ENCODE measurements at places on chromosomes 11 and 22.

- DNase-seq, result no peak
Observed at GRCh38 chr11:128512474-128512996, 74.8 kb downstream of the ETS1 start.

DNA sequence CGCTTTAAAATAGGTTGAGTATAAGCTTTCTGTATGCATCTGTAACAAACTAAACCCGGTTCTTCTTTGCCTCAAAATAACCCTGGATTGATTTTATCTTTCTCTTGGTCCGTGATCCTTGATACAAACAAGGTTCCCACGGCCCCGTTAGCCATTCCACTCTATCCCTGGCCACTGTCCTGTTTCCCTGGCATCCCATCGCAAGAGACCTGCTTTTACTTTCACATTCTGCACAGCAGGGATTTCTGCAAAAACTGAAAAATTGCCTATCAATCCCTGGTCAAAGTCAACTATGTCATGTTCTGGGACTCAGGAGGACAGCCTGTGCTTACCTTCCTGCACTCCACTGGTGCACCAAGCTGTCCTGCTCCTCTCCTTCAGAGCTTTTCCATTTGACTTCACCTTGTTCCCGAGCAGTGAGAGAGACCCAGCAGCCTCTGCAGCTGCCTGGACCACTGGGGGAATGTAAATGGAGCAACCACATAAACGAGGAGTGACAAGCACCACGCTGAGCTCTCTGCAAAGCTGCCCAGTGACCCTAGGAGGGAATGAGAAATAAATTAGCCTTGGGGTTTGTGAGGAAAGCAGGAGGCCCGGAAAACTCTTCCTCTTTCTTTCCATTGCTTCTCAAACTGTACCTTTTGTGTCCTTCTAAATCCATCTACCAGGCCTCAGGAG, 175.9 kb downstream of the NTM start:
- DNase-seq, result no peak

DNA sequence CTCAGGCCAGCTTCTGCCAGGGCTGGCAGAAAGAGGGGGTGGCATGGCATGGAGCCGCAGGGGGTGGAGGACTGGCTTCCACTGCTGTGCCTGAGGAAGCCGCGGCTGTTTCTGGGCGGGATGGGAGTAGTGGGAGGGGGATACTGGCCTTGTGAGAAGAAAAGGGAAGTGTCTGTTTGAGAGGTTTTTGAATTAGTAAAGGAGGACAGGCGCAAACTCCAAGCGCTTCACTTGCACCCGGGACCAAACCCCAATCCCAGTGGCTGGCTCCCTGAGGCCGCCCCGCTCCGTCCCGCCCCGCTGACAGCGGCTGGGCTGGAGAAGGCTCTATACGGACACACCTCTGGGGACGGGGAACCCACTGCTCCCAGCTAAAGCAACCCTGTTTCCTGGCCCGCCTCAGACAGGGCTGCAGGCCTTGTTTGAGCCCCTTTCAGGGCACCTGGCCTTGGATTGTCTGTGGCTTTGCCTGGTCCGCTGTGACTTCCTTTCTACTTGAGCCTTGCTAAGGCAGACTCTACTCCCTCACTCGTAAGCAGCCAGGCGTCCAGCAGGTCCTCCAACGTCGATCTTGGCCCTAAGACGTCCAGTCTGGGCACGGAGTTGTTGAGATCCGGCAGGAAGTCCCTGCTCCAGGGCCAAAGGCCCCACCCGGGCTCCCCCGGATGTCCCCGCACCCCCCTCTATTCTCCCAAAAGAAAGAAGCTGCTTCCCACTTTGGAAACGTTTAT, 2.2 kb downstream of the APOA1 start:
- no peak for DNase-seq

- DNase-seq, result no peak
Observed at GRCh38 chr22:24400034-24400725, 27.2 kb upstream of the ADORA2A start.

- no peak for DNase-seq
Observed at GRCh38 chr11:36211761-36212430, 77.3 kb downstream of the COMMD9 start.

DNA sequence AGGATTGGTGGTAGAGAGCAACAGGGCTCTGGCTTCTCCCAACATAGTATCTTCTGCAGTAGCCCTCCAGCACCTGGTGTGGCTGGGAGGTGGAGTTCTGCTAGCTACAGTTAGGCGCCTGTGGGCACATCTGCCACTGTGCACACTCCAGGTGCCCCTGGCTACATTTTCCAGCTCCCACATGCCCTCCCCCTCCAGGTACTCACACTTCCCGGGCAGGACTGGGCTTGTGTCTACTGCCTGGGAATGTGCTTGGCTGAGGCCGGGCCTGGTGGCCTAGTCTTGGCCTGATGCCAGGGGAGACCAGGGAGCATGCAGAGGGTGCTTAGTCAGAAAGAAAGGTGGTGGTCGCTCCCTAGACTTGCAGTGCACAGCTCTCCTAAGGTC, 15.8 kb downstream of the PHLDB1 start:
- DNase-seq, result no peak

GRCh38 chr11:100925935-100926334, 203.7 kb downstream of the PGR start:
- peak; percentile 66 for DNase-seq

- DNase-seq, result no peak
Observed at GRCh38 chr22:36971341-36972125, 47.7 kb downstream of the TST start.

- DNase-seq, result no peak
Observed at GRCh38 chr11:11968511-11969280, 39.7 kb downstream of the DKK3 start.

GRCh38 chr11:26229257-26229656, 102.7 kb upstream of the ANO3 start:
- no peak for DNase-seq

DNA sequence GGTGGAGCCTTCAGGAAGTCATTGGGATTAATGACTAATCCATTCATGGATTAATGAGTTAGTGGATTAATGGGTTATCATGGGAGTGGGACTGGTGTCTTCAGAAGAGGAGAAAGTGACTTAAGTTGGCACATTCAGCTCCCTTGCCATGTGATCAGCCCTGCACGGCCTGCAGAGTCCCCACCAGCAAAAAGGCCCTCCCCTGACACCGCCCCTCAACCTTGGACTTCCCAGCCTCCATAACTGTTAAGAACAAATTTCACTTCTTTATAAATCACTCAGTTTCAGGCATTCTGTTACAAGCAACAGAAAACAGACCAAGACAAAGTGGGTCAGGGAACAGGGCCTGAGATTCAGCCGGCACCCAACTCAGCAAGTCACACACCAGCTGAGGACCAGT, 85.3 kb downstream of the MICAL3 start:
- DNase-seq, result no peak

DNA sequence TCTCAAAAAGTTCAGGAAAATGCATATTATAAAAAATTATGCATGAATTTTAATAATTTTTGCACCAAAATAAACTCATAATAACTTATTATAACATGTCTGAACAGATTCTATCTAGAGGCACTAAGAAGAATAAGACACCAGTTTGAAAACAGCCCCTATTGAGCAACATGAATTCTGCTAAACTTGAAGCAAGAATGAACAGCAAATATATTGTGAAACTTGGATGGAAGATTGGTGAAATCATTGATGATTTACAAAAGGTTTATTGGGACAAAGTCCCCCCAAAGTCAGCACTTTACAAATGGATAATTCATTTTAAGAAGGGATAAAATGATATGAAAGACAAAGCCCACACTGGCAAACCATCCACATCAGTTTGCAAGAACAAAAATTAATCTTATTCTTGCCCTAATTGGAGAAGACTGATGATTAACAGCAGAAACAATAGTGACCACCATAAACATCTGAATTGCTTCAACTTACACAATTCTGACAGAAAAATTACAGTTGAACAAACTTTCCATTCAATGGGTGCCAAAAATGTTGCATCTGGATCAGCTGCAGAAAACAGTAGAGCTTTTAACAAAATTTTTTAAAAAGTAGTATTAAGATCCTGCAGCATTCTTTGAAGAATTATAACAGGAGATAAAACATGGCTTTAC, 257.5 kb upstream of the FAT3 start:
- DNase-seq, result no peak

DNA sequence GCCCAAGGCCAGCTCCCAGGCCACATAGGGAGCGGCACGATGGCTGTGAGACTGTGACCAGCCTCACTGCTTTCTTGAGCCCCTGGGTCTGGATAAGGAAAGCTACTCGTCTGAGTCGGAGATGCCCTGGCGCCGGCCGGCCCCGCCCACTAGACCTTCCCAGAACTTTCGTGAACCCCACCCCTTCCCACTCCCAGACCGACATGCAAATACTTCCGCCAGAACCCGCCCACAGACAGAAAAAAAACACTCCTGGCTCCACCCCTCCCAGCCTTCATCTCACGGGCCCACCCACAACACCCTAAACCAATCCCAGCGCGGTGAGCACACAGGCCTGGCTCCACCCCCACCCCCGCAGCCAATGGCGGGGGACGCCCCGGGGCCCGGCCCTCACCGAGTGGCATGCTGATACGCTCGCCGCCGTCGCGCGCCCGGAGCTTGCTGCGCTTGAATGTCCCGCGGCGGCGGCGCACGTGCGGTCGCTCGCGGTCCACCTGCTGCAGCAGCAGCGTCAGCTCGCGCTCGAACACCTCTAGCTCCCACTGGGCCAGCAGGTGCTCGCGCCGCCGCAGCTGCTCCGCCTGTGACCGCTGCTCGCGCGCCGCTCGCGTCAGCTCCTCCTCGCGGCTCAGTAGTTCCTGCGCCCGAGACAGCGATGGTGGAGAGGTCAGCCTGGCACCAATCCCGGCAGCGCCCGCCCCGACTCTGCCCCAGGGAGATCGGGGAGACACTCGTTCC, 7.0 kb downstream of the MAP3K11 start:
- no peak for DNase-seq

DNA sequence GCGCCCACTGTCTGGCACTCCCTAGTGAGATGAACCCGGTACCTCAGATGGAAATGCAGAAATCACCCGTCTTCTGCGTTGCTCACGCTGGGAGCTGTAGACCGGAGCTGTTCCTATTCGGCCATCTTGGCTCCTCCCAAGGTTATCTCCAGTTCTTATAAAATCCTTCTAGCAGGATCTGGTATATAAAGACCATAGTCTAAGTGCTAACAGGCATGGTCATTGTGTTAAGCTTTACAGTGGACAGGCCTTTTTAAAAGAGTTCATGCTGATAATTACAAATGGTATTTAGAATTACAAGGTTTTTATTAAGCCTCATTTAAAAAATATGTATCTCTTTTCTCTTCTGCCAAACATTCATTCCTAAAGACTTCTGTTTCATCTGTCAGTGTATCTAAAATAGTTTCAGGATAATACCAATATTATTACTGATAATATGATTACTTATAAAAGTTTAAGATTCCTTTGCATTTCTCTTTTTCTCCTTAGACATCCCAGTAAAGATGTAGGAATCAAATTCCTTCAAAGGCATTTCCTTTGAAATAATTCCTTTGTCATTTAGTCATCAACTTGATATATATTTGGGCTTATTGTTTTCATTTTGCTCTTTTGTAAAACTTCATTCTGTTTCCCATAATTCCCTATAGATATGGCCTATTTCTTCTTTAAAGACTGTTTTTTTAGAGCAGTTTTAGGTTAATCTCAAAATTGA, 20.7 kb downstream of the DDX10 start:
- no peak for DNase-seq

GRCh38 chr11:31607914-31608313, 98.3 kb downstream of the ELP4 start:
- DNase-seq, result no peak

GRCh38 chr11:2518111-2518982, 73.5 kb downstream of the KCNQ1 start:
- DNase-seq, result no peak

GRCh38 chr11:99522467-99523173, 501.9 kb downstream of the CNTN5 start:
- no peak for DNase-seq

GRCh38 chr11:118911880-118912741, 13.6 kb downstream of the BCL9L start:
- DNase-seq, result peak; percentile 100

DNA sequence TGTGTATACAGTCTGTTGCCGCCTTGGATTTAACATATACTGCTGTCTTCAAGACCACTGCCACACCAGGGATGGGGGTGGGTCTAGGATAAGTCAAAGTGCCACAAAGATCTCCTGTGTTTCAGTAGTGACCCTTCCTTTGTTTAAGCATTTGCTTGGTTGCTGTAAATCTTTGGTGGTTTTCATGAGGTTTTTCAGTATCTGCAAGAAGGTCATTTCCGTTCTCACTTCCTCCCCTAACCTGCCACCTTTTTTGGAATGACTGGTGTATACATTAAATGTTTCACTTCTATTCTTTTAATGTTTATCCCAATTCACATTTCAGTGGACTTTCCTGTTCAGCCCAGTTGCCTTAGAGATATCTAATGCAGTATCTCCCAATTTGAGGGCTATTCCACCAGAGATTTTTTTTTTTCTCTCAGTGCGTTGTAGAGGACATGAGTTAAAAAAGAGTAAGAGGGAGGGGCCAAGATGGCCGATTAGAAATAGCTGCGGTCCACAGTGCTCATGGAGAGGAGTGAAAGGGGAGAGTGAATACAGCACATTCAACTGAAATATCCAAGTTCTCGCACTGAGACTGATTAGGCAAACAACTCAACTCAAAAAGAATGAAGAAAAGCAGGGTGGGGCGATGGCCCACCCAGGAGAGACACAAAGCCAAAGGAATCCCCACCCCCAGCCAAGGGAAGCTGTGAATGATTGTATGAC, 43.2 kb downstream of the USP47 start:
- no peak for DNase-seq

- DNase-seq, result no peak
Observed at GRCh38 chr11:12871788-12872321, 137.3 kb upstream of the RASSF10 start.

GRCh38 chr22:31488346-31488883, 1.2 kb downstream of the EIF4ENIF1 start:
- no peak for DNase-seq

GRCh38 chr22:46758121-46758520, 4.3 kb upstream of the TBC1D22A start:
- no peak for DNase-seq

DNA sequence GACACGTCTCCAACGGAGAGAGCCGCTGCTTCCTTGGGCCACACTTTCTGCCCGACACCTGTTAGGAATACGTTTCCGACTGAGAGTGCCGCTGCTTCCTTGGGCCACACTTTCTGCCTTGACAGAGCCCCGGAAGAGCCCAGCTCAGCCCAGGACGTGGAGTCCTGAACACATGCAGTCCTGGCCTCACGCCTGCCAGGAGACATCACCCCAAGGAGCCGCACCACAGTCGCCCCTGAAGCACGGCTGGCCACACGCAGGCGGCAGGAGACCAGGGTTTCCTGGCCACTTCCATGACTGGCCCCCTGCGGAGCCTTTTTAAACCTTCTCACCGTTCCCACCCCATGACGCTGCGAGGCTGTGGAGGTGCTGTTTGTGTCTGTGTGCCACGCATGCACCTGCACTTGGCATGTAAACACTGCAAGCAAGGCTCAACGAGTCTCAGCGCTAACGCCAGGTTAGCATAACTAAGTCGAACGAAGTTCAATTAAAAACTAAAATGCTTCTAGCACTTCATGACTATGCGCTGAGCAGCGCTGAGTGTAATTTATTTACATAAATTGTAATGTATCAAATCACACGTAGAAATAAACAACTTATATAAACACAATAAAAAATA, 8.8 kb downstream of the TOLLIP start:
- no peak for DNase-seq

- DNase-seq, result no peak
Observed at GRCh38 chr11:105236664-105237063, 97.1 kb upstream of the CARD18 start.

- peak; percentile 10 for DNase-seq
Observed at GRCh38 chr22:43971112-43971511, 15.9 kb downstream of the SAMM50 start.
